ENCODE measurements at places on chromosomes 7 and 10.

- no peak for DNase-seq
Observed at GRCh38 chr10:67883710-67884312, 645 bp upstream of the SIRT1 start.

DNA sequence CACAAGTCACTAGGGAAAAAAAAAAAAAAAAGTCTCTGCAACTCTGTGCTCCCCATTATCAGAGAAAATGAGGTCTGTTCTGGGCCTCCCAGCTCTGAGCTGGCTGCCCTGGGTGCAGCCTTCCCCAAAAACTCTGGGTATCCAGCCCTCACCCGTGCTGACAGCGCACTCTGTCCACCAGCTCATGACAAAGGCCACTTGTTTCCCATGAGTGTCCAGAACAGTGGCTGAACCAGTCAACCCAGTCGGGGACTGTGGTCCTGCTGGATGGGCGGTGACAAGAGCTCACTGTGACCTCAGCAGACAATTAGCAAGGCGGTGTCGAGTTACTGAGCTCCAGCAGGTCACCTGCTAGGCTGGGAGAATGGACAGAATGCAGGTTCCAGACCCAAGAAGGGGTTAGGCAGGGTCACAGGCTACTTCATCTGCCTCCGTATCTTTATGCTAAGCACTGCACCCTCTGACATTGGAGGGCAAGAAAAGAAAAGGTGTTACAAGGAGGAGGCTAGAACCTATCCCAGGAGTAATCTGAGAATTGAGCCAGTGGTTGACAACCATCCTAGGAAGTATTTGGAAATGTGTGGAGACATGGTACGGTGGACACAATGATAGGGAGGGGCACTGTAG, 37.2 kb downstream of the DLG5 start:
- peak; percentile 61 for DNase-seq

DNA sequence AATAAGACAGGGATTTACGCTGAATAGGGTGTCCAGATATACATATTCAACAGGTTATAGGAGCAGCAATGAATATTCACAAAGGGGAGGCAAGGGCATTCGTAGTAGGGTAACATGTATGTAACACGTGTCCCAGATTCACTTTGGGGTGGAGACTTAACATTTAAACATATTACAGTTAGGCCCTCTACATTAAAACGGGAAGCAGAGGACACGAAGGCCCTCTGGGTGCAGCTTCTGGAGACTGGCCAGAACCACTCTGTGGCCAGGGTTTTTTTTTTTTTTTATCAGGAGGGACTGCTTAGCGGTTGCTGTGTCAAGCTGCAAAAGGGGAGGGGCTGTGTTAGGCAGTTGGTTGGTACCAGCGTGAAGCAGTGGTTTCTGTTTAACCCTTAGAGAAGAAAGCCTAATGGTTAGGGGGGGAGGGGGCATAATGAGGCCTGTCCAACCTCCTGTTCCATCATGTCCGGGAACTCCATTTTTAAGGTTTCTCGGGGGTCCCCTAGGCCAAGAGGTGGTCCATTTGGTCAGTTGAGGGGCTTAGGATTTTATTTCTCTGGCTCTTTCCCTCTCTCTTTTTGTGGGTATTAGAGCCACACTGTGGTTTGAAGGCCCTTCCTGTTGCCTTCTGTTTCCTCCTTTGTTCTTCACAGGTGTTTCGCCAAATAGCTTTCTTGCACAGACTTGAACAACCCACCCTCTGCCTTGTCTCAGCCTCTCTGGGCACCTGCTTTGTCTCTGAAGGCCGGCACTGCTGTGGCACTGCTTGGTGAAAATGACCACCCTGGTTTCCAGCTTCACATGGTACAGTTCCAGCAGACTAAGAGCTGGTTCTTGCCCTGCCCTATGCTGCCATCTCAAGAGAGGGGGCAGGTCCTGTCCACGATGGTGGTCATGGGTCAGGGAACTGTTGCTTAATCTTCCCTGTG, 26.4 kb downstream of the PRF1 start:
- no peak for DNase-seq

DNA sequence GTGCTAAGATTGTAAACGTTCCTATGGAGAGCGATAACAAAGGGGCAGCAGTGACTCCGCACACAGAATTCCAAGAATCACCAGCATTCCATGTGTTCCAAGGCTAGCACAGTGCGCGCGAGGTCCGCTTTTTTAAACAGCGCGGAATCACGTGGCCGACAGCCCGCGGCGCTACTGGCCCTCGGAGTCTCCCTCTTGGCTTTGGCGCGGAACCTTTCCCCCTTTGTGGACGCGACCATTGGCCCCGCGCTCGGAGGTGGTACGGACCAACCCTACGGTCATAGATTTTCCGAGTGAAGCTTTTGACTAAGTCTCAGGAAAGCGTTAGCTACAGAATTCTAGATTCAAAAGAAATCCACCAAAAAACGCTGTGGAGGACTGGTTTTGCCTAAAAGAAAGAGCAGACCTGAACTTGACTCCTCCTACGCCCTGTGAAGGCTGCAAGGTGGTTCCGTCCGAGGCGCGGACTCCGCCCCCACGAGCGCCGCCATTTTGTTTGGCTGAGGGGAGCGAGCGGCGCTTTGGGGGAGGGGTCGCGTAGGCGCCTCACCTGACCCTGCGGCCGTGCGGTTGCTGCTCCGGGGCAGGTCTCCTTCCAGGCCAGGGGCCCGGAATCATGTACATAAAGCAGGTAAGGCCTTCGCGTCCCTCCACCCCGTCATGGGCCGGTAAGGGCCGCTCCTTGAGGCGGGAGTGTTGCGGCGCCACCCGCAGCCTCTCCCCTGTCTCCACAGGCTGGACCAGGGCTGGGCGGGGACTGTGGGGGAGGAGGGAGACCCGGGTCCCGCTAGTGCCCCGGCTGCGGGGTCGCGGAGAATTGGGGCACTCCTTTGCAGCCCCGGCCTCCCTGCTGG, at the start of gene SMC3:
TSS of gene SMC3 (plus strand) at position 495 of the 854 bp plus-strand sequence. CDS start at position 617, 122 bp downstream.
- peak; percentile 52 for DNase-seq

- no peak for DNase-seq
Observed at GRCh38 chr10:100697070-100697469, 48.3 kb upstream of the PAX2 start.

GRCh38 chr7:129203050-129203741, 14.8 kb downstream of the SMO start:
- DNase-seq = no peak

- no peak for DNase-seq
Observed at GRCh38 chr7:45643630-45644029, 69.5 kb downstream of the ADCY1 start.

DNA sequence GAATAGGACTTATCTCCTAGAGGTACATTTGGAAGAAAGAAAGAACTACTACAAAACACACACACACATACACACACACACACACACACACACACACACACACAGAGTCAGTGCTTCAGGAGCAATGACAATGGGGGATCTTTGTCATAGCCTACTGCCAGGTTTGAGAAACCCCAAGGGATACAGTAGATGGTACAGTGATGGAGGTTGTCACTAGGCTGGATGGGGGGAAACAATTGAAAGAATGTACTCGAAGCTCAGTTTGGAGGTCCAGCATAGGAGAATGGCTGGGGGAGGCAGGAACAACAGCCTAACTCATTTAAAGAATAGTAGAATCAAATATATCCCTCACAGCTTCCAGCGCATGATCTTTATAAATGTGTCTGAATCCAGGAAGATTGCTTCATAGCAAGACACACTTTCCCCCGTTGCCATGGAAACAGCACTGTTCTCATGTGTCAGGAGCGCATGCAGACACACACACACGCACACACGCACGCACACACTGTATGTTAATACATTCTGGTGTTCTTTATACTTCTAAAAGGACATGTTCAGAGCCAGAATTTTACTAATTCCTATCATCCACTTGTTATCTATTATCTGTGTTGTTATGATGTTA, 32.6 kb upstream of the ZNRF2 start:
- DNase-seq = no peak

GRCh38 chr10:43078986-43079273, 2.1 kb downstream of the RET start:
- DNase-seq = peak; percentile 52

DNA sequence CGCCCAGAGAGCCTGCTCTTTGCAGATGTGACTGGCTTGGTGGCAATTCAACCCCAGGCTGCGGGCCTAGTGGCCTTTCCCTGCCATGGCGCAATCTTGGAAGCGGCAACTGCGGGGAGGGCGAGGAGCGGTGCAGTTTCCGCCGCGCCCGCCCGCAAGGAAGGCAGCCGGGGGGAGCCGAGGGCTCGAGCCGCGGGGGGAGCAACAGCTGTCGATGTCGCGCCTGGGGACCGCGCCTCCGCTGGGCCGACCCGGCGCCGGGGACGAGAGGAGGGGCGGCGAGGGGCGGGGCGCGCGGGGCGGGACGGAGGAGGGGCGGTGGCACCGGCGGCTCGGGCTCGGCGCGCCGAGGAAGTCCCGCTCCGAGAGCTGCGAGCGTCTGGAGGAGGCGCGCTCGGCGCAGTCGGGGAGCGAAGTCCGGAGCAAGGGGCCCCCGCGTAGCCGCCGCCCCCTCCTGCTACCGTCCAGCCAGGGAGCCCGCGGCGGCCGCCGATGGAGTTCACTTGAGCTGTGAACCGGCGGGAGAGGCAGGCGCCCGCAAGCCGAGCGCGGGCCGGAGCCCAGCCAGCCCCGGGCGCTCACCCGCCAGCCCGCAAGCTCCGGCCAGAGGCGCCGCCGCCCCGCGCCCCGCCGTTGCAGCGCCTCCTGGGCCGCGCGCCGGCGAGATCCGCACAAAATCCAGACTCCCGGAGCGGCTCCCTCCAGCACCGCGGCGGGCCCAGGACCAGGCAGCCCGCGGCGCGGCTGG, 438.1 kb upstream of the GALNT17 start:
- DNase-seq = peak; percentile 74

GRCh38 chr7:38171623-38172391, 6.2 kb upstream of the STARD3NL start:
- no peak for DNase-seq

DNA sequence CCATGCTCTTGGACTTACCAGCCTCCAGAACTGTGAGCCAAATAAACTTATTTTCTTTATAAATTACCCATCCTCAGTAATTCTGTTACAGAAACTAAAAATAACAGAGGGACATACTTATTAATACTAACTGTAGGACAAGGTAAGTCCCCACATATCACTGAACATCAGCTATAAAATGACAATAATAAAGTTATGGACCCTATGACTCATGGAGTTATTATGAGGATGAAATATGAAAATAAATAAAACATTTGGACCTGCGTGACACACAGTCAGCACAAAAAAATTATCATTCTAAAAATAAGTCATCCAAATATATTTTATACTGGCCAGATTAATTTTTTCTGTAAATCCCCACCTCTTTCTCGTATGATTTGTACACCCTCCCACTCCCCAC, 34.9 kb upstream of the ELAPOR2 start:
- DNase-seq = no peak

- DNase-seq = no peak
Observed at GRCh38 chr7:2559283-2559950, 638 bp downstream of the IQCE start.

DNA sequence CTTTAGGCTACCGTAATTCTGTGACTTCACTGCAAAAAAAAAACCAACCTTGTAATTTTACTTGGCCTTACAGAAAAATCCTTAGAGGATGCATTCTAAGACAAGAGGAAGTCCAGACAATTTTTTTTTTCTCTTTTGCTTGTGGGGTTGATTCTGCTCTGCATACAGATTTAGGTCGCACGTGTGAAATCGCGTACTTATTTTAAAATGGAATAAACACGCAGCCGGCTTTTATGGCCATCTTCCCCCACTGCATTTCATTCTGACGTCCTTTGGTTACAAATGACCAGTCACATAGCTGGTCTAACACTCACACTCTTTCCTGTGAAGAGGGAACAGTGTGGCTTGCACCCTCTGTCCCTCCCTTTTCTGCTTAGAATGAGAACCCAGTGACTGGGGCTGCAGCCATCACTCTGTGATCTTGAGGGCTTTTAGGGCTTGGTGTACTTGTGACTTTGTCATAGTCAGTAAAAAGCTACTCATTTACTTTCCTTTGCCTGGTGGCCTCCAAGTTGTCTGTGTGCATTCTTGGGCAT, 63.6 kb upstream of the CARD11 start:
- DNase-seq = no peak

GRCh38 chr7:110645060-110645459, 445.9 kb upstream of the LRRN3 start:
- no peak for DNase-seq

DNA sequence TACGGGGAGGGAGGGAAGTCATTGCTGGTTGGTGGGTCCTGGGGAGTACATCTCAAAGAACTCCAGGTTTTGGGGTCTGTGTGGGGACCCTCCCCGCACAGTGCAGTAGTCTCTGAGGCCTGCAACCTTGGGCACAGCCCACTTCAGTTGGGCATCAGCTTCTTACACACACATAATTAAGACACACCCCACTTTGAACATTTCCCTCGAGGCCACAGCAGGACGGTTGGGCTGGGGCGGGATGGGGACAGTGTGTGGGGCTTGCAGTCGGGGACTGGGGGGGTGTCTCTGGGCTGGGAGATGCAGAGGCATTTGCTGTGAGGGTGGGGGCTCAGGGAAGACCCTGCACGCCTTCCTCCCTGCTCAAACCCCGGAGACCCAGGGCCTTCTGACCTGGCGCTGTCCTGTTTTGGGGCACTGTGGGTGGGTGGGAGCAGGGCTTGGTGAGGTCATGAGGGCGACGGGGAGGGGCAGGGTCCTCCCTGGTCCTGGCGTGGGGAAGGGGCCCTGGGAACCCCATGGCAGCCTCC, 1.3 kb downstream of the LFNG start:
- no peak for DNase-seq

DNA sequence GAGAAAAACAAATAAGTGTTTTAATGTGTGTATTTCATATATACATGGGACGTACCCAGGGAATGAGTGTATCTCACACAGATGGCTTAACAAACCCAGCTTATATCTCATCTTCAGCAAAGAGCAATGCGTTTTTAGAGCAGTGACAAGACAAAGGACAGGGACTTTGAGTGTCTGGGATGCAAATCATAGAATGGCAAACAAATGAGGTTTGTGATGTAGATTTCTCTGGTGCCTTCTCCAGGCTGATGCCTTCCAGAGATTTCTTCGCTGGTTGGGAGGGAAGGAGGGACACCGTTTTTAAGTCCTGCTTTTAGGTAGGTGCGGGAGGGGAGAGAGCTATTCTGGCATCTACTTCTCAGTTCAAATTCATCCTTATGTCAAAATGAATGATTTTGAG, 16.6 kb downstream of the LANCL2 start:
- DNase-seq = no peak

GRCh38 chr10:86053675-86054074, 312.9 kb downstream of the GRID1 start:
- no peak for DNase-seq

DNA sequence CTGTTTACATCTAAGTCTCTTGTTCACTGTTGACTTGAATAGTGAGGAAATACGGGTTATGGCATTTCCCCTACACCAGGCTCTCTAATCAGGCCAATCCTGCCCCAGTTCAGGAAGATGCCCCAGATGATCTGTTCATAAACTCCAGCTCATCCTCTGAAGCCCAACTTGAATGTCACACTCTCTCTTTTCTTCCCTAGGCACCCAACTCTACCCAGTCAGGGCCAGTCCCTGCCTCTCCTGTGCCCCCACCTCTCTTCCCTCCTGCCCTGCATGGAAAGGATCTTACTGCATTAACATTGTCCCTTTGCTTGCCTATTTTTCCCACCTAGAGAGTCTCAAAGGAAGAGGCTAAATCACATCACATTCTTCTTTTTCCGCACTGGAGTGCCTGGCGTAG, 10.6 kb upstream of the TRPV6 start:
- no peak for DNase-seq

All from HuH-7.5 (cell line).